Bronchial smooth muscle cell (primary cell): ENCODE measurements at places on chromosomes 2 and 18. TPM values are rescaled to one million over a fixed set of nuclear protein-coding genes. Genes with fewer than 3 reads are reported as not detected.

The METTL8 gene
- total RNA-seq: 7.7 TPM in 2 replicates

The CNNM3 gene
- total RNA-seq: 3.9 and 9.8 TPM in 2 replicates

The PAIP2B gene
- 0.63 and 0.94 TPM in 2 replicates for total RNA-seq

The ALPG gene
- not detected in 2 replicates for total RNA-seq

The LRRC30 gene
- total RNA-seq: not detected in 2 replicates

The LAMA3 gene
- 4.9 and 11.2 TPM in 2 replicates for total RNA-seq

The NGEF gene
- 1.9 and 11.2 TPM in 2 replicates for total RNA-seq

The GPR45 gene
- not detected in 2 replicates for total RNA-seq

The CABYR gene
- 4.7 and 5.0 TPM in 2 replicates for total RNA-seq

The CROCC2 gene
- 0.26 and 0.63 TPM in 2 replicates for total RNA-seq

The TXNL1 gene
- 16.9 and 31.4 TPM in 2 replicates for total RNA-seq

The ANKRD53 gene
- total RNA-seq: 0.95 and 1.7 TPM in 2 replicates

The TMEM247 gene
- total RNA-seq: not detected in 2 replicates

The CD8B2 gene
- total RNA-seq: not detected in 2 replicates

The FAHD2B gene
- total RNA-seq: 4.1 and 7.2 TPM in 2 replicates

The GALR1 gene
- not detected in 2 replicates for total RNA-seq

The NR4A2 gene
- 0.09 and 0.32 TPM in 2 replicates for total RNA-seq

The AMER3 gene
- under 0.01 TPM in 1 of 2 replicates, not detected in the other for total RNA-seq

The NOP58 gene
- total RNA-seq: 34.9 and 41.9 TPM in 2 replicates

The SUCLG1 gene
- 39.6 and 47.1 TPM in 2 replicates for total RNA-seq

The SCN7A gene
- 9.5 and 14.3 TPM in 2 replicates for total RNA-seq

The MYO3B gene
- total RNA-seq: 0.09 and 0.16 TPM in 2 replicates

The AQP12B gene
- total RNA-seq: not detected in 2 replicates

The TXNDC2 gene
- total RNA-seq: 0.16 TPM in 1 of 2 replicates, not detected in the other
